ENCODE measurements at places on chromosomes 5 and 9.

DNA sequence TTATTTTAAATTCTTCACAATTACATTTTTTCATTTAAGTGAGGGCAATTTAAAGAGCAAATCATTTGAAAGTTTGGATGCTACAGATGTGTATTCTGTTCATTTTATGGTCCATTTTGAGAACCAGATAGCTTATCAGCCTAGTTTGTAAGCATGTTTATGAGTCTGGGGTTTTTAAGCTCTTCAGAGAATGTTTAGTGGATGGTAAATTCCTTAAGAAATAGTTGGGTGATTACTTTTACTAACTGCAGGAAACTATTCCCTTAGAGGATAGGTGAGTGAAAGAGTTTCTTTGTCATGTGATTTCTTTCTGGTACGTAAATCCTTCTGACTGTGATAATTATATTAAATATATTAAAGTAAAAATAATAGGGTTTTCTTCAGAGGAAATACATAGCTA is 17.6 kb downstream of the RASGRF2 start:
- DNase-seq = no peak

GRCh38 chr5:133685402-133686018 is 73.2 kb upstream of the FSTL4 start:
- no peak for DNase-seq

- DNase-seq = no peak
Measured at GRCh38 chr9:129983891-129984290, 59.1 kb downstream of the FNBP1 start.

- no peak for DNase-seq
Measured at GRCh38 chr9:87259543-87260518, 237.8 kb upstream of the DAPK1 start.

DNA sequence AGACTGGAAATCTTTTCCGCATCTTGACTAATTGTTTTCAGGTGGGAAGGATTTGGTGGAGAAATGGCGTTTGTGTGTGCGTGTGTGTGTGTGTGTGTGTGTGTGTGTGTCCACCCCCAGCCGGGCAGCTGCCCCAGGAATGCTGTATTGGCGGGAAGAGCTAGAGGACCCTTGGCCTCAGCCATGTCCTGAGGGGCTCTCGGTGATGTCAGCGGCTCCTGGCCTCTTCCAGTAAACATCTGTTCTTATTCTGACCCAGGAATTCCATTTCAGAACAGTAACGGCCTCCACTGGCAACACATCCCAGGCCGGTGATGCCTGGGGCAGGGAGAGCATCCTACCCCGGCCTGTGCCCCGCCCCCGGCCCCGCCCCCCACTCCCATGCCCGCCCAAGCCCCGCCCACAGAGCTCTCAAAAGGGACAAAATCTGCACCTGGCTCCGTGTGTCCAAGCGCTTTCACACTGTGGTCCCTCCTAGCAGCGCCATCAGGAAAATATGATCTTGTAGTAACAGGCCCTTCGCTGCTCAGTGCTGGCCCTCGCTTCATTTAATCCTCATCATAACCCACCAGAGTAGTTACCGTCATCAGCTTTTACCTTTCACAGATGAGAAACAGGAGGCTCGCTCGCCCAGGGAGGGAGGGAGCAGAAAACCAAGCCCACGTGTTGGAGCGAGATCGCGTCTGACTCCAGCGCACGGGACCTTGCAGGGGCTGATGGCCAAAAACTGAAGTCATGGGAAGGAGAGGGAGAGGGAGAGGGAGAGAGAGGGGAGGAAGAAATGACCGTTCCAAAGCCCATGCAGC is 18.9 kb downstream of the ADAMTS2 start:
- DNase-seq = no peak

- no peak for DNase-seq
Measured at GRCh38 chr5:169160405-169160901, 140.5 kb downstream of the SLIT3 start.

- DNase-seq = no peak
Measured at GRCh38 chr9:81984928-81985327, 3.6 kb upstream of the SPATA31D1 start.

GRCh38 chr5:50963971-50964745 is 297.7 kb downstream of the PARP8 start:
- DNase-seq = no peak

- no peak for DNase-seq
Measured at GRCh38 chr9:91416096-91416712, 7.4 kb downstream of the NFIL3 start.

DNA sequence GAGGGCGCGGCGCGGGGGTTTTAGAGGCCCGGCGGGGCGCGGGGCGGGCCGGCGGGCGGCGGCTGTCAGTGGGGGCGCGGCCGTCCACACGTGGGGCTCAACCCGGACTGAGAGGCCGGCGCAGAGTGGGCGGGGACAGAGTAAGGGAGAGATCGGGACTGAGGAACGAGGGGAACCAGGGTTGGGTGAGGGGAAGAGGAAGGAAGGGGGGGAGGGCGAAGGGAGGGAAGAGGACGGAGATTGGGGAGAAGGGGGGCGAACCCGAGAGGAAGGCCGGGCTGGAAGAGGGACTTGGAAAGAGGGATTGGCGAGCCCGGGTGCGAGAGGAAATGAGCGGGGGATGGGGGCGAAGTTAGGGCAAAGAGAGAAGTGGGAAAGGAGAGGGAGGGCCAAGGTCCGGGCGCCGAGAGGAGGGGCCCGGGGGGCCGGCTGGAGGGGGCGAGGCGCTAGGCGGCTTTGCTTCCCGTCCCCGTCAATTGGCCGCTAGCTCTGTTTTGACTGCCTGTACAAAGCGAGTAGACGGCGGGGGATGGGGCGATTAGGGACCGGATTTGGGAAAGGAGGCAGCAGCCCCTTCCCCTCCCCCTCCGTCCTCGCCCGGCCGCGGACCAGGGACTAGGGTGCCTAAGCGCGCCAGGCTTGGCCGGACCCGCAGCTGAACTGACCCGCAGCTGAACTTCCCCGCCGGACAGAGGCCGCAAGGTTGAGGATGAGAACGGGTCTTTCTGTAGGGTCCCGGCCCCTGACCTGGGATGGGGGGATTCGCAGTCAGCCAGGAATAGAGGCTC is 399 bp upstream of the FBN2 start:
- no peak for DNase-seq

GRCh38 chr9:89362647-89363310 is 44.5 kb downstream of the SECISBP2 start:
- DNase-seq = no peak

DNA sequence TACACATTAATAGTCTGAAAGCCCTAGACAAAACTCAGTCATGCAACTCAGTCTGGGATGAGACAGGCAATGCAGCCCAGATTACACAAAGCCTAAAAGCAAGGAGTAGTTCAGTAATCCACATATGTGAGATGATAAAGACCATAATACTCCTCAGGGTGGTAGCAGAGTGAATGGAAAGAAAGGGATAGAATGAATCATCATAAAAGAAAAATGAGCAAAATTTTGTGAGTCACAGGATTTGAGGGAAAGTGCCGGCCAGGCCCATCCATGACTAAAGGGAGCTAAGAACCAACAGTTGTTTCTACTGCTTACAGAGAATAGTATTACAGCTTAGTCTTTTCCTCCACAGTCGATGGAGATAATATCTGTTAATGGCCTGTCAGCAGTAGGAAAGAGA is 90.0 kb upstream of the POU5F2 start:
- no peak for DNase-seq

DNA sequence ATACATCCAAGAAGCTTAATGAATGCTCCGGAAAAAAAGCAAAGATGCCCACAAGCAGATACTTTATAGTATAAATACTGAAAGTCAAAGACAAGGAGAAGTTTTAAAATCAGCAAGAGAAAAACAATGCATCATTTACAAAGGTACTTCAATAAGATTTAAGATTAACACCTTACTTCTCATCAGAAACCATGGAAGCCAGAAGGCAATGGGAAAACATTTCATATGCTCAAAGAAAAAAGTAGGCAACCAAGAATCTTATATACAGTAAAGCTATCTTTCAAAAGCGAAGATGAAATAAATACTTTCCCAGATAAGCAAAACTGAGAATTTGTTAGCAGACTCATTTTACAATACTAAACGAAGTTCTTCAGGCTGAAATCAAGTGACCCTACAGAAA is 51.1 kb downstream of the ABHD17B start:
- no peak for DNase-seq

DNA sequence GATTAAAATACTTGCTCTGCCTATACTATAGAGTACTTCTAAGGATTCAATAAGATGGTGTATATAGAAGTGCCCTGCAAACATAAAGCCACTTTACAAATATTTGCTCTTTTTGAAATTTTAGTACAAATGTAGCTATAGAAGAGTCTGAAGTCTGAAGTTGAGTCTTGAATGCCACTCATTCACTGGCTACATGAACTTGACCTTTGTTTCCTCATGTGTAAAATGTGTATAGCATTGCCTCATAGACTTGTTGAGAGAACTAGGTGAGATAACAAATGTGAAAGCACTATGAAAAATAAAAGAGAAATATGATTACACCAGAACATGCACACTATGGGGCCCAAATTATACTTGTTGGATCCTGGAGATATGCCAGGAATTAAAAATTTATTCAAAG is 244.7 kb downstream of the SEC61B start:
- DNase-seq = no peak

DNA sequence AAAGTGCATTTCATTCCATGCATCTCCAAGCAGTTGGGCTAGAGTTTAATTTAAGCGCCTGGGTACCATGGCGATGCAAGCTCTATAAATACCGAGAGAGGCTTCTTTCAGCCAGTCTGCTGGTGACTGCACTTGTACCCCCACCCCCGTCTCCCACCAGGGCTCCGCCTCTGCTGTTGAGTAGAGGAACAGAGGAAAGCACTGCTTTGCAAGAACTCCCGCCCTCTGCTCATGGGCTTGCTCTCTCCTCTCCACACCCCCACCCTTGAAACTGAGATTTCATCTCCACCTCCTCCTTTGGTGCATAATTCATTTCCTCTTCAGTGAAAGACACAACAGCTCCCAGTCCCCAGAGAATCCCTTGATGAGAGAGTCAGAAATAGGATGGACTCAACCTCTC is 5.1 kb upstream of the WWC1 start:
- no peak for DNase-seq

DNA sequence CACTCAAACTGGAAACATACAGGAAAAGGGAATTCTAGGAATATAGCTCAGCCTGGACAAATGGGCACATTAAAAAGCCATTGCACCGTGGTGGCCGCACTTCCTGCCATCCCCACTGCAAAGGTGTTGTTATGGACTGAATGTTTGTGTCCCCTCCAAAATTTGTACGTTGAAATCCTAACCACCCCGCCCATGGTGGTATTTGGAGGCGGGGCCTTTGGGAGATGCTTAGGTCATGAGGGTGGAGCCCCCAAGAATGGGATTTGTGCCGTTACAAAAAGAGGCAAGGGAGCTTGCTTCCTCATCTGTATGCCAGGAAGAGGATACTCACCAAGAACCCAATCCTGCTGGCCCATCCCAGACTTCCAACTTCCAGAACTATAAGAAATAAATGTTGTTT is 1.1 kb upstream of the CMBL start:
- no peak for DNase-seq

DNA sequence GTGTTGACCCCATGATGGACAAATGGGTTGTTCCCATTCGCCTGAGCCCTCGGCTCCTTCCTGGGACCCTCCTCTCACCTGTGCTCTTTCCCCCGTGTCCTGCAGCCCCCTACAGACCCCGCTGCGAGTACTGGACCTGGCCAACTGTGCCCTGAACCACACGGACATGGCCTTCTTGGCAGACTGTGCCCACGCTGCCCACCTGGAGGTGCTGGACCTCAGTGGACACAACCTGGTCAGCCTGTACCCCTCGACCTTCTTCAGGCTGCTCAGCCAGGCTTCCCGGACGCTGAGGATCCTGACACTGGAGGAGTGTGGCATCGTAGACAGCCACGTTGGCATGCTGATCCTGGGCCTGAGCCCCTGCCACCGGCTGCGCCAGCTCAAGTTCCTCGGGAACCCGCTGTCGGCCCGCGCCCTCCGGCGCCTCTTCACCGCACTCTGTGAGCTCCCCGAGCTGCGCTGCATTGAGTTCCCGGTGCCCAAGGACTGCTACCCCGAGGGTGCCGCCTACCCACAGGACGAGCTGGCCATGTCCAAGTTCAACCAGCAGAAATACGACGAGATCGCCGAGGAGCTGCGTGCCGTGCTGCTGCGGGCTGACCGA is 3.4 kb downstream of the LRRC14B start:
- no peak for DNase-seq

DNA sequence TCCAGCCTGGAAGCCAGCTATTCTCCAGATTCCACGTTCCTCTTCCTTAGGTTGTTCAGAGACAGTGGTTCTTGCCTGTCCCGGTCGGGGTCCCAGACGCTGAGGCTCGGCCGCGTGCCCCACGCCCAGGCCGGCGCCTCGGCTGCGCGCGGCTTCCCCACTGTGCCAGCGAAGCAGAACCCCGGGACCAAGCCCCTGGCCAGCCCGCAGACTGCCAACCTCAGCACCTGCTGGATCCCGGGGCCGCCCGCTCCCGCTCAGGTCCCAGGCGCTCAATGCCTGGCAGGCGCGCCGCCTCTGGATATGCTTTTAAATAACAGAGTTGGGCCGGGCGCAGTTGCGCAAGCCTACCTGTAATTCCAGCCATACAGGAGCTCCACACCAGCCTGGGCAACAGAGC is 195.5 kb downstream of the MAN2A1 start:
- no peak for DNase-seq

- DNase-seq = no peak
Measured at GRCh38 chr9:104280178-104280560, 186.1 kb downstream of the SMC2 start.

- no peak for DNase-seq
Measured at GRCh38 chr5:3943859-3944258, 348.2 kb downstream of the IRX1 start.

GRCh38 chr5:71839096-71839884 is 120.2 kb downstream of the CARTPT start:
- DNase-seq = no peak

DNA sequence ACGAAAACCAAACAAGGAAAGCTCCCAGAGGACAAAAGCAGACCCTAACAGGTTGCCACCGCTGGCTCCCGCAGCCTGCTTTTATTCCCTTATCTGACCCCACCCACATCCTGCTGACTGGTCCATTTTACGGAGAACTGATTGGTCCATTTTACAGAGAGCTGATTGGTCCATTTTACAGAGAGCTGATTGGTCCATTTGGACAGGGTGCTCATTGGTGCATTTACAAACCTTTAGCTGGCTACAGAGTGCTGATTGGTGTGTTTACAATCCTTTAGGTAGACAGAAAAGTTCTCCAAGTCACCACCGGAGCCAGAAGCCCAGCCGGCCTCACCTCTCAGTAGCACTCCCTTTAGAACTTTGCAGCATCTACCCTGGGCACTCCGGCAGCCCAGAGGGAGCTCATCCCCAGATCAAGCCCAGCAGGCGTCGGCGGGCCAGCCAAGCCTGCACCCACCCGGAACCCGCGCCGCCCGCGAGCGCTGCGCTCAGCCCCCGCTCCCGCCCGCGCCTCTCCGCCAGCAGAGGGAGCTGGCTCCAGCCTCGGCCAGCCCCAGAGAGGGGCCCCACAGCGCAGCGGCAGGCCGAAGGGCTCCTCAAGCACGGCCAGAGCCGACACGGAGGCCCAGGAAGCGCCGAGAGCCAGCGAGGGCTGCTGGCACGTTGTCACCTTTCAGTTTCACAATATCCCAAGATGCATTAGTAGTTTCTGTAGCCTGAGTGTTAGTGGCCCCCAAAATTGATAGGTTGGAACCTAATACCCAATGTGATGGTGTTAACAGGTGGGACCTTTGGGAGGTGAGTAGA is 35.3 kb upstream of the CLPTM1L start:
- DNase-seq = peak; percentile 46

- DNase-seq = no peak
Measured at GRCh38 chr9:1332156-1332555, 282.0 kb downstream of the DMRT2 start.

- no peak for DNase-seq
Measured at GRCh38 chr5:172827841-172828240, 6.2 kb upstream of the ERGIC1 start.

GRCh38 chr5:177132136-177133095 is 1.2 kb upstream of the NSD1 start:
- DNase-seq = no peak
